Stimulated activated CD4-positive, alpha-beta T cell treated with anti-CD3 and anti-CD28 coated beads, TNF-alpha, amount 100 ng/mL, for 24 hours (primary cell): ENCODE measurements at places on chromosomes 5 and 9.

DNA sequence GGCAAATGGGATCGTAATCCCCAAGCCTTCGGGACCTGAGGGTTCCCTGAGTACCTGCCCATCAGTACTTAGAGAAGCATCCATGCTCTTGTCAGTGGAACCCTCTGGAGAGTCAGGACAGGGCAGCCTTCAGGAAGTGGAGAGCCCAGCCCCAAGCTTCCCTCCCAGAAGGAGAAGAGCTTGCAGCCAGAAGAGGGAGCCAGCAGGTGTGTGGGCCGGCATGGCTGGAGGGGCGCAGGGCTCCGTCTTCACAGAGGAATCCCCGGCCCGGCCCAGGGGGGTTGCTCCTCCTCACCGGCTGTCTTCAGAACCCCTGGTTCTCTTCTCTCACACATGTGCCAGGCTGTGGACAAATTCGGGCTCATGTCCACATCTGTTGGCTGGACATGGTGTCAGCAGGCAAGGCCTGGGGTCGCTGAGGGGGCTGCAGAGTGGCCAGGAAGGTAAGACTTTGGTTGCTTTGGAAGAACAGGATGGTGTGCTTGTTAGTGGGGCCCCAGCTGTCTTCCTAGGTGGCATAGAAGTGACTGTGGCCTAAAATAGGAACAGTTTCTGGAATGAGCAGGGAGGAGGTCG is 58.9 kb upstream of the RXRA start:
- no peak for DNase-seq

DNA sequence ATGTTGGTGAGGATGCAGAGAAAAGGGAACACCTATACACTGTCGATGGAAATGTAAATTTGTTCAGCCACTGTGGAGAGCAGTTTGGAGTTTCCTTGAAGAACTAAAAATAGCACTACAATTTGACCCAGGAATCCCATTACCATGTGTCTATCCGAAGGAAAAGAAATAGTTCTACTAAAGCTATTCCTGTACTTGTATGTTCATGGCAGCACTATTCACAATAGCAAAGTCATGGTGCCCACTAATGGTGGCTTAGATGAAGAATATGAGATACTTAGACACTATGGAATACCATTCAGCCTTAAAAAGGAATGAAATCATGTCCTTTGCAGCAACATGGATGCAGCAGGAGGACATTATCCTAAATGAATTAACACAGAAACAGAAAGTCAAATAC is 50.2 kb upstream of the CAST start:
- no peak for DNase-seq

DNA sequence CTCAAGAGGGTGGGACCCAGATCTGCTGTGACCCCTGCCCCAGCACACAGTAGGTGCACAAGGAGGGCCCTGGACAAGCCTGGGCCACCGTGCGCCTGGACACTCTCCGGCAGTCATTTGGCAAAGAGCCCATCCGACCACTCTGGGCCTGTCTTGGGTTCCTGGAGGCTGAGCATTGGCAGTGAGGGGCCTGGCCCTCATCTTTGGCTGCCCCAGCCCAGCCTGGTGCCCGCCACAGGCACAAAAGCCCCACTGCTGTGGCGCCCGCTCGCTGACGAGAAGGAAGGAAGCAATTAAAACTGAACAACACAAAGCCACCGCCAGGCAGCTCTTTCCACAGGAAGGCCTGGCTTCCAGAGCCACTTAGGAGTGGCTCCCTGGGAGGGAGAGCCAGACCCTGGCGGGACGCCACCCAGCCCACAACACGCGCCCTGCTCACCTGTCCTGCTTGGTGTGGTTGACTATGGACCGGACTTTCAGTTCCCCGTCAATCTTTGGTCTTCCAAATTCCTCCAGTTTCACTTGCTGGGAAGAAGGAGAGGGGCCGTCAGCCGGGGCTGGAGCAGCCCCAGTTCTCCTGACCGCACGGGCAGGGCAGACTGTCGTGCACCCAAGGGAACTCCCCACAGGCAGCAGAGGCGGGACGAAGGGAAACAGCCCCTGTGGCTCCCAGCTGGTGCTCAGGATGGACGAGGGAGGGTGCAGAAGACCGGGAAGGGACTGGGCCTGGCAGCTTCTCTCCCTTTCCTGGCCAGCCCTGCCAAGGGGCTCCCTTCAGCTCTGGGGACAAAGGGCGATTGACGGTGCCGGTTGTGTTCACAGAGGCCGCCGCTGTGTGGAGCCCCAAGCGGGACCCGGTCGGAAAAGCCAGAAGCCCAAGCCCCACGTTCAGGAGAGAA is 50.9 kb upstream of the SARDH start:
- no peak for DNase-seq

DNA sequence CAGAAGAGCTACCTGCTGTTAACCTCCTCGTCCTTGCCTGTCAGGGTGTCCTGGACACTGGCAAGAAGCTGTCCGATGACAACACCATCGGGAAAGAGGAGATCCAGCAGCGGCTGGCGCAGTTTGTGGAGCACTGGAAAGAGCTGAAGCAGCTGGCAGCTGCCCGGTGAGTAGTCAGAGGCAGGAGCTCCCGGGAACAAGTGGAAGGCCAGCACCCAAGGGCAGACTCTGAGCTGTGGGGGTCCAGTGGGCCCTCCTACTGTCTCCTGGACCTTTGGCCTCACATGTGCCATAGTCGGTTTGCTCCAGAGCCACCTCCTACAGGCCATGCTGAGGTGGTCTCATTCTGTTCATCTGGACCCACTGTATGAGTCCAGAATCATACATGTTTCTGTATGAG is 38.7 kb downstream of the DYNC2I2 start:
- DNase-seq, result no peak

- no peak for DNase-seq
Observed at GRCh38 chr9:13151489-13151888, 128.0 kb downstream of the MPDZ start.

DNA sequence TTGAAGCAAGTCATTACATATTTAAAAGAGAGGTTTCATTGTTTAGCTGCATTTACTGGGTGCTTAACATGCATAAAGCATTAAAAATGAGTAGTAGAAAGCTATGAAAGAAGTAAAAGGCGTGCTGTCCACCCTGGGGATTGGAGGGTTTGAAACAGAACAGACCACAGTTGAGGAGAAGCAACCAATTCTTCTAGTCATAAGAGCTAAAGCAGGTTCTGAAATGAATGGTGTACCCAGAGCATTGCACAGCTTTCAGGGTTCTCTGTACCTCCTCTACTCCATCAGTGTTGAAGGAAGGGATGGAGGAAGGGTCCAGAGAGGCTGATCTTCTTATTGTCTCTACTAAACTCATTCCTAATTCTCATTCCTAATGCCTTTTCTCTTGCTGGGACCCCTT is 68.9 kb downstream of the SH3RF2 start:
- DNase-seq, result no peak

- no peak for DNase-seq
Observed at GRCh38 chr5:127205147-127205546, 85.4 kb upstream of the MEGF10 start.

- no peak for DNase-seq
Observed at GRCh38 chr9:16120231-16120641, 567.4 kb downstream of the CCDC171 start.
